Stimulated activated CD8-positive, alpha-beta memory T cell treated with anti-CD3 and anti-CD28 coated beads, Interleukin-12 subunit alpha, Interleukin-12 subunit beta, amount 100 ng/mL, for 4 hours (primary cell): ENCODE measurements at places on chromosomes 2 and 18.

GRCh38 chr2:162424816-162425215, 80.9 kb downstream of the GCA start:
- no peak for DNase-seq

- no peak for DNase-seq
Observed at GRCh38 chr2:20595439-20596192, 55.3 kb downstream of the HS1BP3 start.

- no peak for DNase-seq
Observed at GRCh38 chr18:43405097-43405496, 127.8 kb upstream of the SYT4 start.

DNA sequence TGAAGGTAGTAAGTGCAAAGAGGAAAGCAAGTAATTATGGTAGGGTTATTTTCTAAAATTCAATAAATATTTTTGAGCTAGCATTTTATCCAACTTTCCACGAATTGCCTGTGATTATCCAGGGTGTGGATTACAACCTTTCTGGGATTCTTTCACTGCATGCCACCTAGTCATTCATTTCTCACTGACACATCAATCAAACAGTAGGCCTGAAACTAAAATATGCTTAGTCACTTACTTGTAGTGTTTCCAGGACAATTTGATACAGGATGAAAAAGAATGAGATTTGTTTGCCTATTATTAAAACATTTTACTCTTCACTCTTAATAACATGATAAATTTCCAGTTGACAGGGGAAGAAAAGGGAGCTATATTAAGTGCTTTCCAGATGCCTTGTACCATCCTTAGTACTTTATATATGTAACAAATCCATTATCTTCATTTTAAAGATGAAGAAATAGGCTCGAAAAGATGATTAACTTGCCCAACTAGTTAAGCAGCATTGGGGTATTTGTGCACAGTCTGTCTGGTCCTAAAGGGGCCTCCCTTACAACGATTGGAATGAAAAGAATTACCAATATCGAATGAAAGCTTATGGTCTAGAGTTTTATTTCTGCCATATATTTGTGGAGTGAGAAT, 70.4 kb downstream of the KCTD1 start:
- DNase-seq = no peak

- no peak for DNase-seq
Observed at GRCh38 chr2:112150851-112151250, 12.7 kb downstream of the FBLN7 start.

GRCh38 chr2:229174794-229175496, 96.1 kb downstream of the PID1 start:
- no peak for DNase-seq

DNA sequence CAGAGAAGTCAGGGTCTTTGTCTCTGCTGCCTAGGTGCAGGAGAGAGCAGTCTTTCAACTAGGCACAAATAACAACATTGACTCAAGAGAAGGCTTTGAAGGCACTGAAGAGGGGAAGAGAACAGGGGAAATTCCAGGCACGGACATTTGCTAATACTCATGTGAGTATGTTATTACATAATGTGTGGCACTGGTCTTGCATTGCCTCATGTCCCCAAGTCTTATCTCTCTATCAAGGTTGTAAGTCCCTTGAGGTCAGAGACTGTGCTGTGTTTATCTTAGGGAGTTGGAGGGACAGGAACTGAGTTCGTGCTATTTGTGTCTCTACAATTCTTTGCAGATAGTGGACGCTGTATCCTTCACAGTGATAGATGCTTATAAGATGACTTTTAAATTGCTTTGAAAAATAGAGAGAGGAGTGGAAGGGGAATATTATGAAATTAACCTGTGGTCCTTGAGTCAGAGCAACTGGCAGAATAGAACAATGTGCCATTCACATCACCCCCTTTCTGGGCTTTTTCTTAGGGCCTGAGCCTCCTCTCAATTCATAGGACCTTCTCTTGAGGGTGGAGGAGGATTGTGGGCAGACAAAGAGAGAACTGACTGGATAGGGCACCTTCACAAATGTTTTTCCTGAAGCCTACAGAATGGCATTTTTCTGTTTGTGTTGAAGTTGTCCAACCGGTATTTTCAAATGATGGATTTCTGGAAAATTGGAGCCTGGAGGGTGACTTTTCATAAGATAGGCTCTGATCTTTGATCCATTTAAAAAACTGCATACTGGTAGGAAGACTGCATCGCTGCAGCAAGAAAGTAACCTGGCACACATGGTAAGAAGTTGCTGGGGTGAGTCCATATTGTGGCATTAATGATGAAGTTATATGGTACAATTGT, 96.6 kb upstream of the CXCR4 start:
- DNase-seq = no peak

GRCh38 chr2:190678444-190679162, 29.7 kb downstream of the NAB1 start:
- DNase-seq = no peak

- DNase-seq = no peak
Observed at GRCh38 chr2:61718965-61719364, 134.9 kb downstream of the FAM161A start.

- DNase-seq = no peak
Observed at GRCh38 chr2:1979569-1979968, 235.3 kb upstream of the PXDN start.

DNA sequence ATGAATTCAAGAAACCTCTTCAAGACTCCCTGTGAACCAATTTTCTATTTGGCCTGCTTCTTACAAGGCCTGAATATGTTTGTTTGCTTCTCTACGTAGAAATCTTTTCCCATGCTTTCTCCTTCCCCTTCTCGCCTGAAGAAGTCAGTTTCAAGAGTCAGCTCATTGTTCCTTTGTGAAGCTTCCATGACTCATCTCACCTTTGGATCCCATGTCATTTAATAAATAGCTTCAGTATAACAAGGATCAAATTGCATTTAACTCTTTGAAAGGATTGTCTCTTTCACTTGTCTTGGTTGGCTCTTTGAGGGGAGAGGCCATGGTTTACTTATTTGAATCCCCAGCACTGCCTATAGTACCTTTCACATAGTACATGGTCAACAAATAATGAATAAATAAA, 28.4 kb downstream of the CPS1 start:
- no peak for DNase-seq

GRCh38 chr2:227324642-227324994, 433 bp upstream of the MFF start:
- no peak for DNase-seq

GRCh38 chr2:186059096-186059495, 320.5 kb downstream of the FSIP2 start:
- DNase-seq = no peak

DNA sequence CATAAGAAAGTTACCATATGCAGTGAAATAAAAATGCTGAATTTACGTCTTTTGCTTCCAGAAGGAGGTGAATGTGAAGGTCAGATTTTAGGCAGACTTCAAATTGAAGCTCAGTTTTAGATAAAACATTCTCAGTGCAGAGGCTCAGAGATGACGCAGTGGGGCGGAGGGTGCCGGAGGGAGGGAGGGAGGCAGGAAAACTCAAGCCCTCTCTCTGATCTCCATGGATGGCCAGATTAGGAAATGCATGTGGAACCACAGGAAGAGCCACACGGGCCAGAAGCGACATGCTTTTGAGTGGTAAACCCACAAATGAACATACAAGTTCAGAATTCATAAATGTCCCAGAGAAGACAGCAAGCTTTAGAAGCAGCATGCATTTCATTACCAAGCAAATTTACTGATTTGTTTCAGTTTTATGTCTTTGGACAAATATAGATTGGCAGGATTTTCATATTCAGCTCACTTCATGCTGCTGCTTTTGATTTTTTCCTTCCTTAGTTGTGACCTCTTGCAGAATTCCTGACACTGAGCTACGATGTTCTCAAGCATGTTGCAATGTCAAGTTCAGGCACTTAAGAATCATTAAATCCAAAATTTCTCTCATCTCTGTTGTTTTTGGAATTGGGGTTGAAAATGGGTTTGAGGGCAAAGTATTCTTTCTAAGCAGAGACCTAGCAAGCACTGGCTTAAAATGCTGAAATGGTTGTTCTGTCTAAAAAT, 29.7 kb upstream of the APCDD1 start:
- no peak for DNase-seq

GRCh38 chr2:205657579-205657978, 24.7 kb upstream of the NRP2 start:
- DNase-seq = no peak

DNA sequence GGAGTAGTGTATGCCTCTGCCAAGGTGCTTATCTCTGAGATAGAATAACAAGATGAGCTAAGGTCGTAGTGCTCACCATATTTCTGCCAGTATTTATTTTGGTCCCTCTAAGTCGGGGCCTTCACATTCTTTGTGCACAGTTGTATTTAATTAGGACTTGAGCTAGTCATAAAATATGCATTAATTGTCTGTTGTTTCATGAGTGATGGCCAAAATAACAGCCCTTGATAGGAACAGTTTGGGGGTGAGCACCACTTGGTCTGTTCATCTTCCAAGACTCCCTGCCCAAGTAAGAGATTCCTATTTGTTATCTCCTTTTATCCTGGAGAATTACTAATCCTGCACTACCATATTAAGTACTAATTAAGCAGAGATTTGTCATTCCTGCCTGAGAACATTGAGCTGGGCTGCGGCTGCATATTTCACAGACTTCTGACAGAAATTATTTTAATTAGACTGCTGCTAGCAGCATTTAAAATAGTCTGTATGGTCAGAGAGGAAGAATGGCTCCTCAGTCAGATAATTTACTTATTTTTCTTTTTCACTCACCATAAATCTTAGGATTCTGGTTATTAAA, 435.1 kb downstream of the MTX2 start:
- DNase-seq = no peak

GRCh38 chr2:128284841-128285240, 33.8 kb downstream of the HS6ST1 start:
- no peak for DNase-seq

DNA sequence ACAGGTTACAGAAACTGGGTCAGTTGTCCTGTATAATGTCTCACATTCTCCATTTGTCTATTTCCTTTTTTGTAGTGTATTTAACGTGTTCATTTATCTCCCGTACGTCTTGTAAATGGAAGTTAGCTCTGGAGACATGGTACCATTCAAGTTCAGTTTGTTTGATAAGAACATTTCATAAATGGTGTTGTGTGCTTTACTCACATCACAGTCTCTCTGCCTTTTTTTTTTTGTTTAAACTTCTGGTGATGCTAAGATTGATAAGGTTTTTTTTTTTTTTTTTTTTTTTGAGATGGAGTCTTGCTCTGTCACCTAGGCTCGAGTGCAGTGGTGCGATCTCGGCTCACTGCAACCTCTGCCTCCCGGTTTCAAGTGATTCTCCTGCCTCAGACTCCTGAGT, 41.7 kb downstream of the UBR3 start:
- DNase-seq = no peak

DNA sequence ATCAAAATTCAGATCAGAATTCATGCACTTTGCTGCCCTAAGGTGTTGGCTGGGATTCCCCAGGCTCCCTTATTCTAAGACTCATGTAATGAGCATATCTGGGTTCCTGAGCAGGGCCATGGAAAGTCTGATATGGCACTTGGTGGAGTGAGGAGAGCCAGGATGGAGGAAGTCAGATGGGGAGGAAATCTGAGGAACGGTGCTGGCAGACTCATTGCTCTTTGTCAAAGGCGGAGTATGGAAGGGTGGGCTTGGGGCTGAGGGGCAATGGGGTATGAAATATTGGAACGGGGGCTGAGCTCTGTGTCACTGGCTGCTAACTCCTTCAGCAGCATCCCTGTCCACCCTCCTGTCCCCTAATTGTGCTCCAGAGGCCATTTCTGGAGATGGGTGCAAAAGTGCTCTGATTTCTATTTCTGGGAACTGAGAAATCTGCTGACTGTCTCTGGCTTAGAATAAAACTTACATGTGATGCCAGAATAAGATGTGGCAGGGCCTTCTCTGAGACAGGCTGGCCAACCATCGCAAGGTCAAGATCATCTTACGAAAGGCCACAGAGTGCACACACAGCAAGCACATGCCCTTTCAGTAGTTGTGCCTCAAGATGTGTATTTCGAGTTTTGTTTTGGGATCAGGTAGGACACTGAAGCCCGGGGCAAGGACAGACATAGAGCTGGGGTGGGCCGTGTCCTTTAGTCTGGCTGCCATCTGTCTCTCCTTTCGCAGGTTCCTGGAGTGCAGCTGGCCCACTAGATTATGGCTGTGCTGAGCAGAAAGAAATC, 480.0 kb upstream of the HS6ST1 start:
- no peak for DNase-seq

DNA sequence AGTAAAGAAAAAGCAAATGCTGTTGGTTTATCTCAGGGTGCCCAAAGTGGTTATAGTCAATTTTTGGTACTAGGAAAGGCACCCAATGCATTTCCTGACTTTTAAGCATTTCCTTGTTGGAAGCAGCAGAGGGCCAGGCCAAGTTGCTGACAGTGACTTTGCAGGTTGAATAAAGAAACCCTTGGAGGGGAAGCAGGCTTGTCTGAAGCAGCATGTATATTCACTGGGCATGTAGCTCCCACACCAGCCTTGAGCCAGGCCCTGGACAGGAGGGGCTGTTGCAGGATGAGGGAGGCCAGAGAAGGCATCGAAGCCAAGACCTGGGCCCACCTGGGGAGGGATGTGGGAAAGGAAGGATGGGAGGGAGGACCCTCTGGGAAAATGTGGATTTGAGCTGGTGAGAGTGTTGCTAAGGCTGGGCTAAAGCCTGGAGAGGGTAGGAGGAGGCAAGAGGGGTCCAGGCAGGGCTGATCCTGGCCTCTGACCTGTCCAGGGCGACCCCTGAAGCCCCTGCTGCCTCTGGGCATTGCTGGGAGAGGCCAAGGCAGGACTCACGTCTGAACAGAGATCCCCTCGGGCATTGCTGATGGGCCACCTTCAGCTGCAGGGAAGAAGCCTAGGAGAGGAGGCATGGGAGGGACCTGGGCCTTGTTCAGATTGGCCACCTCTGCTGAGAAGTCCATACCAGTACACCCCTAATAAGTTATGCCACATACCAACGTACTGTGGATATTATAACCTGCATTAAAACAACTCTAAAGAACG, 79.6 kb downstream of the STPG4 start:
- no peak for DNase-seq

DNA sequence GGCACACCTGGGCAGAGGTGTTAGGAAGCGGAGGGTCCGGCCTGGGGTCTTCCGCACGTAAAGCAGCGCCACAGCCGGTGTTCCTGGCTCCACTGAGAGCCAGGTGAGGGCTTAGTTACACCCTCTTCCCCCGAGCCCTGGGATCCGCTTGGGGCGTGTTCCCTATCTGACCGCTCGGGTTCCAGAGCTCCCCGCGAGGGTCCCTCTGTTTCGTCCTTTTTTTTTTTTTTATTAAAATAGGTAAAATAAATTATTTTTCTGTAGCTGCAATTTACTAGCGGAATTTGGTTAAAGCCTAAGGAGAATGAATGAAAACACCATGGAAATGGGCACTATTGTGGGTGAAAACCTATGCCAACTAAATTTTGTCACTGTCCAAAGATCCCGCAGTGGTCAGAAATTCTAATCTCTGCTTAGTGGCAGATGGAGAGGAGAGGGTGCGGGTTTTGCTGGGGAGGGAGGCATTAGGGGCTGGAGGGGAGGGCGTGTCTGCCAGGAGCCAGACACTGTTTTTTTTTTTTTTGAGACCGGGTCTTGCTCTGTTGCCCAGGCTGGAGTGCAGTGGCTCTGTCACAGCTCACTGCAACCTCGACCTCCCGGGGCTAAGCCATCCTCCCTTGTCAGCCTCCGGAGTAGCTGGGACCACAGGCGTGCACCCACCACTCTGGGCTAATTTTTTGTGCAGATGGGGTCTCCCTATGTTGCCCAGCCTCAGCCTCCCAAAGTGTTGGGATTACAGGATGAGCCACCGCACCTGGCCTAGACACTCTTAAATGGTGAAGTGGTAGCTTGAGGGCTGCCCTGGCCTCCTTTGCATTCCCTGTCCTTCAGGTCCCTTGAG, 834 bp downstream of the PDCL3 start:
- no peak for DNase-seq

GRCh38 chr18:59813942-59814341, 85.9 kb upstream of the PMAIP1 start:
- no peak for DNase-seq
